ENCODE measurements at places on chromosomes 7 and 10.

GRCh38 chr7:111640416-111640815, 78.1 kb upstream of the IMMP2L start:
- DNase-seq, result no peak

GRCh38 chr10:124043310-124044142, 49.9 kb downstream of the CHST15 start:
- DNase-seq, result no peak

DNA sequence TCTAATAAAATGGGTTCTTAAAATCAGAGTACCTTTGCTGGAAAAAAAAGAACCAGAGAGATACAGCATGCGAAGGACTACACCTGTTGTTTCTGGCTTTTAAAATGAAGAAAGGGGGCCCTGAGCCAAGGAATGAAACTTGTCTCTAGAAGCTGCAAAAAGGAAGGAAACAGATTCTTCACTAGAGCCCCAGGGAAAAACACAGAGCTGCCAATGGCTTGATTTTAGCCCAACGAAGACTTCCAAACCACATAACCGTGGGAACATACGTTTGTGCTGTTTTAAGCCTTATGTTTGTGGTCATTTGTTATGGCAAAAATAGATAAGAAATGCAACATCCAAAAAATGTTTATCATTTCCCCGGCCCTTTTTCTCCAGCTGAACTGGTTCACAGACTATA, 780.0 kb downstream of the SORCS1 start:
- DNase-seq, result no peak

GRCh38 chr10:53396876-53397275, 624.3 kb upstream of the MBL2 start:
- no peak for DNase-seq
